ENCODE measurements at places on chromosomes 16 and 17.

- no peak for DNase-seq
Measured at GRCh38 chr17:36475346-36475970, 11.0 kb upstream of the ZNHIT3 start.

DNA sequence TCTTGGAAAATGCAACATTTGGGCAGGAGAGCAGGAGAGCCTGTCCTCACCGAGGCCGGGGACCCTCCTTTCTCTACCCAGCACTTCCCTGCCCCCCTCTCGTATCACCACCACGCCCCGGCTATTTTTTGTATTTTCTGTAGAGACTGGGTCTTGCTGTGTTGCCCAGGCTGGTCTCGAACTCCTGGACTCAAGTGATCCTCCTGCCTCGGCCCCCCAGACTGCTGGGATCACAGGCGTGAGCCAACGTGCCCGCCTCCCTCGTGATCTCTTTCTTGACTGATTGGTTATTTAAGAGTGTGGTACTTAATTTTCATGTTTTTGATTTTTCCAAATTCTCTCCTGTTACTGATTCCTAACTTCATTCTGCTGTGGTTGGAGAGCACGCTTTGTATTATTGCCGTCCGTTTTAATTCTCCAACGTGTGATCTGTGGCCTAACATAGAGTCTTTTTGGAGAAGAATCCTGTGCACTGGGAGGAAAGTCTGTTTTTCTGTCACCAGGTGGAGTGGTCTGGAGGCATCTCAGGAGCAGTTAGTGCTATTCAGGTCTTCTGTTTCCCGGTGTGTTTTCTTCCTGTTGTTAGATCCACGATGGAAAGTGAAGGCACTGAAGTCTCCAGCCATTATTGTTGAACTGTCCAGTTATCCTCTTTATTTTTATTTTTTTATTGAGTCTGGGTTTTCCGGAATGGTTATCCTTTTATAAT lies 40.4 kb downstream of the ZNF778 start:
- no peak for DNase-seq

GRCh38 chr17:35448899-35449227 lies 297 bp upstream of the SLFN13 start:
- DNase-seq, result no peak

DNA sequence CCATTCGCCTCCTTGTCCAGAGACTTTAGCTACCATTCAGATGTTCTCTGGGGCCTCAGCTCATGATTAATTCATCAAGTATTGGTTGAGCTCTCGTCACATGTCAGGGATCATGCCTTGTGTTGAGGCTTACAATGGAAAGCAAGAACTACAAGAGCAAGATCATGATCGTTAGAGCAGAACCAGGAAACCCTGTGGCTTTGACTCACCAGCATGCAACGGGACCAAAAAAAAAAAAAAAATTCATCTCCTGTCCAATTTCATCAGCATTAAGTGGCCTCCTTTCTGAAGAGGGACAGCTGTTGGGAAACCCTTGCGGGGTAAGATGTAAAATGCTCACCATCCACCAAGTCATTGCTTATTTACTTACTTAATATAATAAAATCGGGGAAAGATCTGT lies 12.1 kb upstream of the USP10 start:
- DNase-seq, result no peak

- no peak for DNase-seq
Measured at GRCh38 chr16:77780378-77780837, 8.0 kb upstream of the VAT1L start.

GRCh38 chr16:68843482-68844210 lies at the start of gene TANGO6:
Gene TANGO6, plus strand, starts transcription at chr16:68843531. Its CDS starts 87 bp downstream, at chr16:68843618.
- DNase-seq, result peak; percentile 89

DNA sequence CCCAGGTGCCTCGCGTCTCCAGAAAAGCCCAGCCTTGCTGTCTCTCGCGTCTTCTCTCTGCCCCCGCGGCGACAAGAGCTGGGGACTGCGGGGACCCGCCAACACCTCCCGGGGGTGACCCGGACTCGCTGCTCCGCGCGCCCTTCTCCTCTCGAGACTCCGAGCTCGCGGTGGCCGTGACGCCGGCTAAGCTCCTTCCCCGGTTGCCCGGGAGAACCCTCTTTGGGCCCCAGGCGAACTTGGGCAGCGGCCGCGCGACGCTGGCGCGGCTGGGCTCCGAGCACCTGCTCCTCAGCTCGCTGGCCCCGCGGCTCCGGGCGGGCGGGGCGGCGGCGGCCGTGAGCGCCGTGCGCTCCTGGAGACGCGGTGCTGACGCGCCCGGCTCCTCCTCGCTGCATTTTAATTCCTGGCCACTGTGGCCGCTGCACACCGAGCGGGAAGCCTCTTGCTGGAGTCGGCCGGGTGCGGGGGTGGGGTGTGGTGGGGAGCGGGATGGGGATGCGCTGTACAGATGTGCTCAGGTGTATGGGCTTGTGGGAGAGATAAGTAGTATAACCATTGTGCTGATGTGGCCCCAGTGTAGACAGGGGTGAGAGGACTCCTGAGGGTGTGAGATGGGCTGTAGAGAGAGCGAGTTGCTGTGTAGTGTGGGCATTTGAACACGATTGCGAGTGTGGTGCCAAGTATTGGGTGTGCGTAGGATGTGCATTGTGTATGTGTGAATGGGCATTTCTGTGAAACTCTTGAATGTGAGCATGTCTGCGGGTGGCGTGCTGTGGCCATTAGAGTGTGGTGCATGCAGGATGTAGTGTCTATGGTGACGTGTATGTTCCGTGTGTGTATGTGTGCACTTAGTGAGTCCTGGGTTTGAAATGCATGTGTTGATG lies at the start of gene ASIC2:
Gene ASIC2, minus strand, starts transcription at position 315 of the 887 bp plus-strand sequence.
- DNase-seq, result no peak

DNA sequence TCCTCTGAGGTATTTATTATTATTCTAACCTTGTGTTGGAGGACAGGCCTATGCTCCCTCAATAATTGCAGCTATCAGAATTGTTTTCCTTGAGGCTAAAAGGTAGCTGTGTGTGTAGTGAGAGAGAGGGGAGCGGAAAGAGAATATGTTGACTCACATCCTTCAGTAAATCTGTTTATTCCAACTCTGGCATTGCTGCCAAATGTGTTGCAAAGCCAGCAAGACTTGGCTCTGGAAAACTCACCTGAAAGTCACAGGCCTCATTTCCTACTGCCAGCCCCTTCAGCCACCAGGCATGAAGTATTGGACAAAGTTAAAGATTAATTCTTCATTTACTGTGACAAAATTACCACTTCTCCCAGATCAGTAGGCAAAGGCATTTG lies 9.6 kb downstream of the CA10 start:
- no peak for DNase-seq

- peak; percentile 95 for DNase-seq
Measured at GRCh38 chr16:18789850-18790706, at the start of gene RPS15A. Gene RPS15A, minus strand, starts transcription at chr16:18790334. Its CDS starts 1,221 bp downstream, at chr16:18789113.

GRCh38 chr16:67246081-67246755 lies 1.1 kb downstream of the FHOD1 start:
- peak; percentile 61 for DNase-seq

GRCh38 chr17:60971515-60972369 lies 294.1 kb downstream of the BCAS3 start:
- DNase-seq, result peak; percentile 53

- no peak for DNase-seq
Measured at GRCh38 chr16:88597856-88598491, 27.8 kb downstream of the ZC3H18 start.

GRCh38 chr16:15602285-15603044 lies 40.5 kb downstream of the MARF1 start:
- DNase-seq, result no peak

DNA sequence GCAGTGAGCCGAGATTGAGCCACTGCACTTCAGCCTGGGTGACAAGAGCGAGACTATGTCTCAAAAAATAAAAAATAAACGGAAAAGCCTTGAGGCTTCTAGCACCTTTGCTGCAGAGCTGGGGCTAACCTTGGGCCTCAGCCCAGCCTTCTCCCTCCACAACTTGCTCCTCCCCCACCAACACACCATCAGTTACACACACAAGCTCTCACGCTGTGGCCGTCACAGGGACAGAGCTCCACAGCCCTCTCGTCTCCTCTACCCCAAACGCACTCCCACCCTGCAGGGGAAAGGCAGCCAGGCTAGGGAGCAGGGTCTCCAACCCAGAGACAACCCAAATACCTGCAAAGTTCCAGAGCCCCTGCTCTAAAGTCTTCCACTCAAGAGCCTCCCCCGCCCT lies 22.0 kb upstream of the MRPS23 start:
- no peak for DNase-seq

Data from activated CD4-positive, alpha-beta memory T cell treated with anti-CD3 and anti-CD28 coated beads, Interleukin-2, amount 10 ng/mL, durations not matched to agents 7 days and 5 days (primary cell).